Activated naive CD4-positive, alpha-beta T cell treated with anti-CD3 and anti-CD28 coated beads for 36 hours (primary cell): ENCODE measurements at places on chromosomes 12 and 14.

- no peak for DNase-seq
Observed at GRCh38 chr12:120474616-120474960, 5.0 kb upstream of the SRSF9 start.

DNA sequence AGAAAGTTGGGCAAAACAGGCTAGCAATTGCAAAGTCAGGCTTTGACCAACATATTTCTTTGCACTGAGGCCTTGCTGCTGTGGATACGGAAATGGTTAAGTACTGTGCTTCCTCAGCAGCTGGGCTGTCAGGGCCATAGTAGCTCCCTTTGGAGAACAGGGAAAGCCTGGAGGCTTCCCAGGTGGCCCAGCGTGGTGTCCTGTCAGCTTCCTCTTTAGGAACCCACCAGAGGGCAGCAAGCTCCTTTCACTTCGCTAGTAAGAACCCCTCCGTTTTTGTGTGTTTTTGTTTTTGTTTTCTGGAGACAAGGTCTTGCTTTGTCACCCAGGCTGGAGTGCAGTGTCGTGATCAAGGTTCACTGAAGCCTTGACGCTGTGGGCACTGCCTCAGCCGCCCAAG lies 1.7 kb upstream of the CFAP251 start:
- no peak for DNase-seq

- DNase-seq, result no peak
Observed at GRCh38 chr14:33849455-33849801, 101.4 kb downstream of the EGLN3 start.

DNA sequence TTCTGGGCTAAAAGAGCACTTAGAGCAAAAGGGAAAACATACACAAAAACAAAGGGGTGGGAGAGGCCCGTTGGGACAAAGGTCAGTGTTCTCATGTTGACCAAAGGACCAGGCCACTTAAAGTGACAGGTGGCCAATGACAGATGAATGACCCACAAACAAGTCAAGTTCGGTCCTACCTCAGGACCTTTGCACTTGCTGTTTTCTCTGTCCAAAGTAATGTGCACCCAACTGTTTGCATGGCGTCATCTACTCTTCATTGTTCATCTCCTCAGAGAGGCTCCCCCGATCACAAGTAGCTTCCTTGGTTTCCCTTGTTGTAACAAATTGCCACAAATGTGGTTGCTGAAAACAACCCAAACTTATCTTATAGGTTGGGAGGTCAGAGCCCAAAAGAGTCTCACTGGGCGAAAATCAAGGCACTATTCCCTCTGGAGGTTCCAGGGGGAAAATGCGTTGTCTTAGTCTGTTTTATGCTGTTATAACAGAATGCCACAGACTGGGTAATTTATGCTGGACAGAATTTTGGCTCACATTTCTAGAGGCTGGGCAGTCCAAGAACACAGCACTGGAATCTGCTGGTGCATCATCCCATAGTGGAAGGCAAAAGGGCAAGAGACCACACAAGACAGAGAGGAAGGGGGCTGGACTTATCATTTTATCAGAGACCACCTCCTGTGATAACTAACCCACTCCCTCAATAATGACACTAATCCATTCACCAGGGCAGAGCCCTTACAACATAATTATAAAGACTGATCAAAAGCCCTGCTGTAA lies 23.9 kb downstream of the CLMN start:
- no peak for DNase-seq

DNA sequence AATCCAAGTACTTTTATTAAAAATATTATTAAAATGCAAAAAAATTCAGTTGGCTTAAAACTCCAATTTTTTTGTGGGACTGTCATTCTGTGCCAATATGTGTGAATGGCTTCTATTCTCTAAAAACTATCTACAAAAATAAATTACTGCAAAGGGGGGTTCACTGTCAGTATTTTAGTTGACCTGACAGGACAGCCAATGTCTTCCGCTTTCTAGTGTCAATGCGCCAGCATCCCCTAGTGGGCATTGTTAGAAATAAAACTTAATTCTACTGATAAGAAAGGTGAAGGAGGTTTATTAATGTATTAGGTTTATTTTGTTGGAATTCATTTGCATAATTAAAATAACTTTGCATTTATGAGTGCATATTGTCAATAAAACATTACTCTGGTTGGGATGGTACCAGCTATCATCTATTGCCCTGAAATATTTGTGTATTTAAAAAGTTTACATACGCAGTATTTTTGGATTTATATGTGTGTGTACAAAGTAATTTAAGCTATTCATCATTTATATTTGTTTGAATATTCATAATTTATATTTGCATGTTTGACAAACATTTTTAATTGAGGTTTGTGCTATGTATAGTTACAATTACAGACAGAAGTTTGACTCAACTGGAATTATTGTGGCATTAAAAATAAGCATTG lies 527.2 kb downstream of the FLRT2 start:
- peak; percentile 55 for DNase-seq

DNA sequence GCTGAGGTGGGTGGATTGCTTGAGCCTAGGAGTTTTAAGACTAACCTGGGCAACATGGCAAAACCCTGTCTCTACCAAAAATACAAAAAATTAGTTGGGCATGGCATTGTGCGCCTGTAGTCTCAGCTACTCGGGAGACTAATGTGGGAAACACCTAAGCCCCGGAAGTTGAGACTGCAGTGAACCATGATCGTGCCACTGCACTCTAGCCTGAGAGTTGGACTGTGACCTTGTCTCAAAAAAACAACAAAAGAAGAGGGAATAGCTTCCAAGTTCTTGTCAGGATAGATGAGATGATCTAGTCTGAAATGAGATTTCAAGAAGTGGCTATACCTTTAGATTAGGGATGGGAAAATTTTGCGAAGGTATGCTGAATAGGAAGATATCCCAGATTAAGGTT lies 14.8 kb upstream of the C12orf50 start:
- DNase-seq, result no peak

GRCh38 chr12:39586816-39587215 lies 32.8 kb downstream of the ABCD2 start:
- DNase-seq, result no peak

DNA sequence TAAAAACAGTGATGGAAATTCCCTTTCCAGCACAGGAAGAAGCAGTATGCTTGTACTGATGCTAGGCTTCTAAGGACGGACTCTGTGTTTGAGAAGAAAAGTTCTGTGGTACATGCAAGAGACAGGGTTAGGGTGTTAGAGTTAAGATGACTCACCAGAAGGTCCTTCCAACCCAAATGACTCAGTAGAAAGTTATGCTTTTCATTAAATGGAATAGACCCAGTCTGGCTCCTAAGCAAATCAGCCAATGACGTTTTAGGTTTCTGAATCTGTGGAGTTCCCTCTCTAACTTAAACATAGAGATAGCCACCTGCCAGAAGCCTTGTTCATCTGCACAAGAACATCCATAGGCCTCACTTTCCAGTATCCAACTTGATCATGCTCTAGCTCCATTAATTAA lies 5.7 kb downstream of the PTHLH start:
- no peak for DNase-seq
